CD4-positive, alpha-beta T cell (primary cell): ENCODE measurements at places on chromosomes 12 and 14. TPM values are rescaled to one million over a fixed set of nuclear protein-coding genes. Genes with fewer than 3 reads are reported as not detected.

KRT7 gene
- not detected for total RNA-seq

DNA sequence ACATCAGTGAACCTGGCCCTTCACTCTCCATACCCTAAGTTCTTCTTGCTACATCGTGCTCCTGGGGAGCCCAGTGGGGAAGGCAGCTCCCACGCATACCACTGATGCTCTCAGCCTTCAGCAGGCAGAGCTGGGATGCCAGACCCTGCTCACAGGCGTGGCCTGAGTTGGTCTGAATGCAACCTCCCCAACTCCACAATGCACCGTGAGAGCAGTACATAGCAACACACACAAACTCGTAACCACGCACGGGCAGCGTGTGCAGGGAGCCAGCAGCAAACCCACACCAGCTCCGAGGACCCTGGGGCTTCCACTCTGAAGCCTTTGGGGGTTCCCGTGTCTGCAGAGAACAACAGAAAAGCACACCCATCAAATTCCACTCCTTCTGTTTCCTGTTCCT lies 37.3 kb downstream of the ANO2 start:
- H3K27me3 ChIP-seq, result peaks cover 2% of the 10 kb centered on the region
- H3K27ac ChIP-seq, result no peak overlapping the region
- H3K4me1 ChIP-seq, result no peaks in the 10 kb centered on the region
- H3K4me3 ChIP-seq, result no peak overlapping the region
- no peak for DNase-seq
- H3K36me3 ChIP-seq, result no peaks in the 10 kb centered on the region

DNA sequence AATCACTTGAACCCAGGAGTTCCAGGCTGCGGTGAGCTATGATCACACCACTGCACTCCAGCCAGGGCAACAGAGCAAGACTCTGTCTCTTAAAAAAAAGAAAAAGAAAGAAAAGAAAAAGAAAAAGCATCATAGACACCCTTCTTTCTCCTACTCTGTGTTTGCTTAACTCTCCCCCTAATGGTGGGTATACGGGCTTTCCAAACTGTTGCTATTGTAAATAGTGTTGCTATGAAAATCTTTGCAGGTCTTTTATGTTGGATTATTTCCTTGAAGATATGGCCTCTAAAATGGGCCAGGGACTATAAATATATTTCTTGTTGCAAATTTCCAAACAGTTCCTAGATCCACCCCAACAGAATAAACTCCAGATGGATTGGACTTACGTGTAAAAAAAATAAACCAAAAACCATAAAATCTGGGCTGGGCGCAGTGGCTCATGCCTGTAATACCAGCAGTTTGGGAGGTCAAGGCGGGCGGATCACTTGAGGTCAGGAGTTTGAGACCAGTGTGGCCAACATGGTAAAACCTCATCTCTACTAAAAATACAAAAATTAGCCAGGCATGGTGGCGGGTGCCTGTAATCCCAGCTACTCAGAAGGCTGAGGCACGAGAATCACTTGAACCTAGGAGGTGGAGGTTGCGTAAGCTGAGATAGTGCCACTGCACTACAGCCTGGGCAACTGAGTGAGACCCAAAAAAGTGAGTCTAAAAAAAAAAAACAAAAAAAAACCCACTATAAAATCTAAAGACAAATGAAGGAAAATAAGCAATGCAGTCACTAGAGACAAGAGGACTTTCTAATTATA lies 25.9 kb downstream of the NFKBIA start:
- no peak for DNase-seq
- H3K36me3 ChIP-seq, result no peaks in the 10 kb centered on the region
- H3K4me3 ChIP-seq, result no peak overlapping the region
- H3K27ac ChIP-seq, result no peak overlapping the region
- no peaks in the 10 kb centered on the region for H3K4me1 ChIP-seq
- H3K27me3 ChIP-seq, result no peaks in the 10 kb centered on the region

ADAM21 gene
- total RNA-seq, result not detected

GRCh38 chr12:55626154-55626553 lies 10.5 kb upstream of the OR10P1 start:
- H3K4me1 ChIP-seq, result peaks cover 4% of the 10 kb centered on the region
- no peak overlapping the region for H3K4me3 ChIP-seq
- H3K27me3 ChIP-seq, result no peaks in the 10 kb centered on the region
- no peak overlapping the region for H3K27ac ChIP-seq
- DNase-seq, result no peak
- H3K36me3 ChIP-seq, result no peaks in the 10 kb centered on the region

DNA sequence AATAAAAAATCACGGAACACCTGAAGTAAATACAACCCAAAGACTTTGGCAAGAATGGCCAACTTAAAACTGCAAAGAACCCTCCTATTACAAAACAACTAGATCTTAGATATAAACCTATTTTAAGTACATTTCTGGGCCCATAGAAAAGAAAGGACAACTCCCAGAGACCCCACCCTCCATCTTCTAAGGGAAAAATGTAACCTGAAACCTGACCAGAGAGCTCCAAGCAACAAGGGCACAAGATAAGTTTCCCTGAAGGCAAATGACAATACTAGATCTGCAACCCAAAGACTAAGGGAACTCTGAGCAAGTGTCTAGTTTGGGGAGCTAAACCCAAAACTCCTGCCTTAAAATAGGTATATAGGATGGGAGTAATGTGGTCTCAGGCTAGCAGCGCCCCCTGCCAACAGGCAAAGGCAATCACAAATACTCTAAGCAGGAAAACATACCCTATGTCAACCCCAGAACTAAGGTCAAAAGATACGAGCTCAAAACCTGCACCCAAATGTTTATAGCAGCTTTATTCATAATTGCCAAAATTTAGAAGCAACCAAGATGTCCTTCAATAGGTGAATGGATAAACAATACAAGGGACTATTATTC lies 218.9 kb downstream of the ITPR2 start:
- H3K36me3 ChIP-seq, result peaks cover 4% of the 10 kb centered on the region
- H3K4me3 ChIP-seq, result no peak overlapping the region
- H3K27ac ChIP-seq, result no peak overlapping the region
- H3K4me1 ChIP-seq, result no peaks in the 10 kb centered on the region
- DNase-seq, result peak; percentile 3
- H3K27me3 ChIP-seq, result no peaks in the 10 kb centered on the region

SRRM4 gene
- not detected for total RNA-seq

DNA sequence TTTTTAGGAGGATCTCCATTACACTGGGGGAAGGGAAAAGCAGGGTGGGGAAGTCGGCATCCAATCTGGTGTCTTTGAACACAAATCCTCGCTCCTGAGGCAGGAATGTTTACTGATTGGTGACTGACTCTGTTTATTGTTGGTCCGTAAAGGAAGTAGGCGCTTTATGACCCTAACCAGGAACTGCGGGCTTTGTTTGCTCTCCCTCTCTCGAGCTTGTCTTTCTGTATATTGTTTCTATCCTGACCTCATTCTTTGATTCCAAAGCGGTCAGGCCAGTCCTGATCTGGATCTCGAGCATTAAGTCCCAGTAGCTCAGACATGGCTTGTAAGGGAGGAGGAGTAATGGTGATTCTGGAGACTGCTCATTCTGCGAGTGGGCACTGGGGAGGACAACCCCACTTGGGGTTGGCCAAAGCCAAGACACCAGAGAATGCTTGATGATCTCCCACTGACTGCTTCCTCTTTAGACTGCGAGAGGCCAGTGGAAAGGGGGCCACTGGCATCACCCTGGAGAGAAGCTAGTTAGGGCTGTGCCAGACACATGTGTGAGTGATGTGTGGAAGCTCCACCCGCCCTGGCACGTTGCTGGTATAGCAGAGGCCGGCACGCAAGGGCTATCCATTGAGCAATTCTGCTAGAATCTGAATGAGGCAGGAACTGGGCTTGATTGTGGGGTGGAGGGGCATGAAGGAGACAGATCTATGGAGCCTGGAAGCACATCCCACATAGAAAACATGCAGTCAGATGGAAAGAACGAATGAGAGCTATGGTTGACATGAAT lies 194.6 kb downstream of the PAX9 start:
- no peaks in the 10 kb centered on the region for H3K36me3 ChIP-seq
- no peak overlapping the region for H3K27ac ChIP-seq
- no peak for DNase-seq

DNA sequence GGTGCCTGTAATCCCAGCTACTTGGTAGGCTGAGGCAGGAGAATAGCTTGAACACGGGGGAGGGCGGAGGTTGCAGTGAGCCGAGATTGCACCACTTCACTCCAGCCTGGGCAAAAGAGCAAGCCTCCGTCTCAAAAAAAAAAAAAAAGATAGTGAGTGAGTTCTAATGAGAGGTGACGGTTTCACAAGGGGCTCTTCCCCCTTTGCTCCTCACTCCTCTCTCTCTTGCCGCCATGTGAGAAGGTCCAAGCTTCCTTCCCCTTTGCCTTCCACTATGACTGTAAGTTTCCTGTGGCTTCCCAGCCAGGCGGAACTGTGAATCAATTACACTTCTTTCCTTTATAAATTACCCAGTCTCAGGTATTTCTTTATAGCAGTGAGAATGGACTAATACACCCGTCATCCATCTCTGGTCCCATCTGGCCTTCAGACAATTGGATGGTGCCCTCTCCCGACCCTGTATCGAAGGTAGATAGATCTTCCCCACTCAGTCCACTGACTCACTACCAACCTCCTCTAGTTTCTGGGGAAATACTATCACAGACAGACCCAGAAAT lies 27.0 kb upstream of the RCOR1 start:
- H3K27ac ChIP-seq, result no peak overlapping the region
- no peak for DNase-seq
- peaks cover 15% of the 10 kb centered on the region for H3K4me1 ChIP-seq
- H3K36me3 ChIP-seq, result no peaks in the 10 kb centered on the region
- no peaks in the 10 kb centered on the region for H3K27me3 ChIP-seq
- no peak overlapping the region for H3K4me3 ChIP-seq

FERMT2 gene
- total RNA-seq, result 0.44 TPM

DNA sequence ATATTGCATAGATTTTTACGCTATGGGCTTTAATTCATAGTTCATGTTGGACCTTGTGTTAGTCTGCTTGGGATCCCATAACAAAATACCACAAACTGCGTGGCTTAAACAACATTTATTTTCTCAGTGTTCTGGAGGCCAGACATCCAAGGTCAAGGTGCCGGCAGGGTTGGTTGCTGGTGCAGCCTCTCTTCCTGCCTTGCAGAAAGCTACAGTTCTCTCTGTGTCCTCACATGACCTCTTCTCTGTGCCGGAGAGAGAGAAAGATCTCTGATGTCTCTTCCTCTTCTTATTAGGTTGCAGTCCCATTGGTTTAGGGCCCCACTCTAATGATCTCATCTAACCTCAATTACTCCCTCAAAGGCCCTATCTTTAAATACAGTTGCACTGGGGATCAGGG lies 170.5 kb downstream of the IPO8 start:
- H3K27me3 ChIP-seq, result no peaks in the 10 kb centered on the region
- no peaks in the 10 kb centered on the region for H3K36me3 ChIP-seq
- H3K4me3 ChIP-seq, result no peak overlapping the region
- no peak overlapping the region for H3K27ac ChIP-seq

GSKIP gene
- total RNA-seq, result 10.3 TPM

PPP1R1A gene
- not detected for total RNA-seq
